Kidney tubule cell (primary cell): ENCODE measurements at places on chromosomes 11 and 22.
A peak's percentile ranks its signal among the peaks of the same experiment; 100 is the strongest.

DNA sequence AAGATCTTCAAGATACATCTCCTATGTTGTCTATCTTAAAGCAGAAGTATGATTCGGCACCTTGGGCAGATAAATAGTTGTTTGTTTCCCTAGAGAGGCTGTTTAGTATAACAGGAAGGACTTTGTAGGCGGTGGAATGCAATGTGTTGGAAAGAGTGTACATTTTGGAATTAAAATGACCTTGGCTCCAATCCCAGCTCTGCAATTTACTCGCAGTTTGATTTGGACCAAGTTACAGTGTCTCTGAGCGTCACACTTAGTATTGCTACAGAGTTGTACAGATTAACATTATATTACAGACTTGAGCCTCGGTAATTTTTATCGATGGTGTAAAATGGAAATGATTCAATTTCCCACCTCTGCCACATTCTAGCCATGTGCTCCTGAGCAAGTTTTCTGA, 265.3 kb downstream of the OPCML start:
- no peak for DNase-seq

GRCh38 chr11:62902932-62903331, 18.2 kb downstream of the CHRM1 start:
- no peak for DNase-seq

- peak; percentile 81 for DNase-seq
Measured at GRCh38 chr11:130434521-130435223, 6.3 kb upstream of the ADAMTS8 start.

GRCh38 chr11:125356797-125357196, 139.3 kb downstream of the FEZ1 start:
- DNase-seq = no peak

DNA sequence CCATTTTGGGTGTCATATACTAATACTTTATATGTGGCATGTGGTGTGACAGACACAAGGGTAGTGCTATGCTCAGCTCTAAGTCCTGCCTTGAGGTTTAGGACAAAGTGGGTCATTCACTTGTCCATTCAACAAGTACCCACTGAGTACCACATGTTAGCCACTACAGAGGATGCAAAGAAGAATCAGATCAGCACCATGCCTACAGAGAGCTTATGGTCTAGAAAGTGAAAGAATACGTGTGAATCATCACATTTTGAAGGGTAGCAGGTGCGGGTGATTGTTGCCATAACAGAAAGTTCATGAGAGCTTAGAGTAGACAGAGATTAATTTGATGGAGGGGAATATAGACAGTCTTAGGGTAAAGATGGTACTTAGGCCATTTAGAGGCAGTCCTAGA, 18.3 kb downstream of the CLMP start:
- no peak for DNase-seq

DNA sequence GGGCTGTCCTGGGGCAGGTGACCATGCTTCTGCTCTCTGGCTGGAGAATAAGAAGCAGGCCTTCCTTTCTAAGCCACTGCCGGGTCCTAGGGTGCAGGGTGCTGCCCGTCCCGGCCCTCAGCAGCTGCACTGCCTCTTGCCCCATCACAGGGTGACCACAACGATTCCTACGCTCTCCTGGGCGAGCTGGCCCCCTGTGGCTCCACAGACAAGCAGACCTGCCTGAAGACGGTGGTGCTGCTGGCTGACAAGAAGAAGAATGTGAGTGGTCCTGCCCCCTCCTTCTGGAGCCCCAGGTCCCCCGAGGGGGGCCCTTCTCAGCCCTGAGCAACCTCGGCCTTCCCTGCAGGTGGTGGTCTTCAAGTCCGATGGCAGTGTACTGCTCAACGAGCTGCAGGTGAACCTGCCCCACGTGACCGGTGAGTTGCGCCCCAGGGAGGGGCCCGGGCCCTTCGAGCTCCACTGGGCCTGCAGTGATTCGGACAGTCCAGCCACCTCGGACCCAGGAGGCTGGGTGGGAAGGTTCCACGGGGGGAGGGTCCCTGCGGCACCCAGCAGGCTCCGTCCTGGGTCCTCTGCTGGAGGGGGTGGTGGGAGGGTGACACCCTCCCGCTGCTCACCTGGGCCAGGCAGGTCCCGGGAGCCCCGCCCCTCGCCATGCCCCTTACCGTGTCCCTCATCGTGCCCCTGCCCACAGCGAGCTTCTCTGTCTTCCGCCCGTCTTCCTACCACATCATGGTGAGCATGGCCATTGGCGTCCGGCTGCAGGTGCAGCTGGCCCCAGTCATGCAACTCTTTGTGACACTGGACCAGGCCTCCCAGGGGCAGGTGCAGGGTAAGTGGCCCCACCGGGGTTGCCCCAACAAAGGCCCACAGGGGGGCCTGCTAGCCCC, 8.3 kb downstream of the MUC2 start:
- DNase-seq = no peak

GRCh38 chr11:126640186-126640585, 284.7 kb downstream of the ST3GAL4 start:
- no peak for DNase-seq

GRCh38 chr11:35303596-35304385, 115.6 kb downstream of the SLC1A2 start:
- DNase-seq = peak; percentile 50

DNA sequence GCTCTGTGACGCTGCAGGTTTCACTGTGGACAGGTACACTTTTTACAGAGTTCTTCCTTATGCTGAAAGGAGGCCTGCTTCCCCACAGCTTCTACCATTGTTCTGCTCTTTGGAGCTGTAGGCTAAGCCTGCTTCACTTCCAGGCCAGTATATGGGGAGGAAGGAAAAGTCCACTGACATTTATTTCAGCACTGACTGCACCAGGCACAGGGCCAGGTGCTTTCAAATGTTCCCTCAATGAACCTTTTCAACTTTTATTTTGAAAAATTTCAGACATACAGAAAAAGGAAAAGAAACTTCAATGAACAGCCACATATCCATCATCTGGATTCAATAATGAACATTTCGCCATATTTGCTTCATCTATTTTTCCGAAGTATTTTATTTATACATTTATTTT, 22.0 kb downstream of the POU2F3 start:
- DNase-seq = no peak

- peak; percentile 33 for DNase-seq
Measured at GRCh38 chr22:22720201-22720723, 75.8 kb downstream of the GGTLC2 start.

DNA sequence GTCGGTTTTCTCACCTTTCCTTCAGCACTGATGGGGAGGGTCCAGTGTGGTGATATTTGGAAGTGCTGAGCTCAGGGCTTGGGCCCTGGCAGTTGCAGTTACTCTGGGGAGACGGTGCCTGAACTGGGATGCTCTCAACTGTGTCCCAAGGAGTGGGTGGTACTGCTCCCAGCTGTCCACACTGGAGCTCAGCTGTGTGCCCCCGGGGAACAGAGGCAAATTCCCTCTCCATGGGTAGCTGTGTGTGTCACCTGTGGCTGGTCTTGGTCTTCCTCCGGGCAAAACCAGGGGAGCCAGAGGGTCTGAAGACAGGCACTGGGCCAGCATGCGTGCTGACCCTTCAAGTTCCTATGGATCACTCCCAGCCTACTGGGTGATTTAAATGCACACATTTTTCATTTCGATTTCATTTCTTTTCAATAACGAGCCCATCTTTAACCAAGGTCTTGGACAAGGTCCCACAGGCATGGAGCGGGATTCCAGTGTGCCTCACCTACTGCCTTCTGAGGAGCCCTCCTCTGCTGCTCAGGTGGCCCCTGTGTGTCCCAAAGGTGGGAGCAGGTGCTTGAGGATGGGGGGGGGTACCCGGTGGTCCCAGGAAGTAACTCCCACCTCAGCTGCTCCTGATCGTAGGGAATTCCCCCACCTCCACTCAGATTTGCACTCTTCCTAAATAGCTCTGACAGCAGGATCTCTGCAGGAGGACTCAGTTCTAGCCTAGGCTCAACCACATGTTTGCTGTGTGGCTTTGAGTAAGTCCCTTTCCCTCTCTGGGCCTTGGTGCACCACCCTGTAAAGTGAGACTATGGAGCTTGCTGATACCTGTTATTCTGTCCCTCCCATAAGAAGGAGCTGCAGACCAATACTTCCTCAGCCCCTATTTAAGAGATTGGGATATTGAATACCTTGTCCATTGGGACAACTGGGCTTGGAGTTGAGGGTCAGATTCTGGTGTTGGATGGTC, 16.8 kb downstream of the PRDM11 start:
- no peak for DNase-seq

GRCh38 chr22:26479043-26479791, 4.4 kb downstream of the HPS4 start:
- DNase-seq = no peak

- no peak for DNase-seq
Measured at GRCh38 chr22:17903564-17904295, 120.6 kb downstream of the MICAL3 start.

- DNase-seq = no peak
Measured at GRCh38 chr11:63237413-63237812, 6.0 kb downstream of the SLC22A25 start.

GRCh38 chr11:57336111-57336666, 497 bp upstream of the SSRP1 start:
- no peak for DNase-seq

DNA sequence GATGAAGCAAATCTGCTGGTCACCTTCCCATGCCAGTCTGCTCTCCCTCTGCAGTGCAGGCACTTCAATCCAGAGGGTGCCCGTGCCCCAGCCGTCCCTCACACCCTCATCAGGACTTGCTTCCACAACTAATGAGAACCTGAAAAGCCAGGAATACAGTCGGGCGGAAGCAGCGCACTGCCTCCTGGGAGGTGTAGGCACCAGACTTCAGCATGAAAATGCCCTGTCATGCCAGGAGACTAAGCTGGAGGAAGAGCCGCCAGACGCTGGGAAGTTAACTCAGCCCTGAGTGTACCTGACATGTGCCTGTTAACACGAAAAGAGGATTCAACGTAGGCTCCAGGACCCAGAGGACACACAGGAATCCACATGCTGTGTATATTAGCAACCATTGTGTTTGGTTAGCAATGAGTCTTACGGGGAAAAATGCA, 40.1 kb upstream of the FLI1 start:
- peak; percentile 62 for DNase-seq

DNA sequence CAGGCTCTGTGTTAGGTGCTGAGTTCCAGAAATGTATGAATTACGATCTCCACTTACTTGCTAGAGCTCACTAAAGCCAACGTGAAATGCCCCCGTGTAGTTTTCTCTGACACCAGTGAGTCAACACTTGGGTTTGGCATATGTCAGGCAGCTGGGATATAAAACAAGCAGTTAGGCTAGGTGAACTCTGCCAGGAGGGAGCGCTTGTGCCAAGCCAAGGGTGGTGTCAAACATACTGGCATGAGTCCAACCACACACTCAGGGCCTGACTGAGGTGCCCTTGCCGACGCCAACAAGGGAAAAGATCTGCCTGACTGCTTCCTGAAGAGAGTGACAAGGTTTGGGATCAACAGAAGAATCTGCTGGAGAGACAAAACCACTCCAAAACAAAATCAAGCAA, 167.8 kb upstream of the NARS2 start:
- DNase-seq = peak; percentile 81

- peak; percentile 65 for DNase-seq
Measured at GRCh38 chr11:69320756-69321741, 27.1 kb downstream of the MYEOV start.

- no peak for DNase-seq
Measured at GRCh38 chr11:114259124-114259526, 37.1 kb upstream of the NNMT start.

GRCh38 chr11:69040581-69041260, 8.0 kb upstream of the TPCN2 start:
- peak; percentile 84 for DNase-seq

GRCh38 chr22:38713921-38714320, 8.2 kb downstream of the GTPBP1 start:
- DNase-seq = no peak

- DNase-seq = peak; percentile 81
Measured at GRCh38 chr22:38313384-38313955, 3.8 kb downstream of the CSNK1E start.

GRCh38 chr22:19062139-19062942, 59.9 kb downstream of the DGCR2 start:
- no peak for DNase-seq

GRCh38 chr11:72409458-72409857, 24.9 kb downstream of the CLPB start:
- no peak for DNase-seq
